Activated naive CD4-positive, alpha-beta T cell treated with anti-CD3 and anti-CD28 coated beads, Interleukin-2, amount 50 U/mL, for 16 hours (primary cell): ENCODE measurements at places on chromosomes 6 and 20.

DNA sequence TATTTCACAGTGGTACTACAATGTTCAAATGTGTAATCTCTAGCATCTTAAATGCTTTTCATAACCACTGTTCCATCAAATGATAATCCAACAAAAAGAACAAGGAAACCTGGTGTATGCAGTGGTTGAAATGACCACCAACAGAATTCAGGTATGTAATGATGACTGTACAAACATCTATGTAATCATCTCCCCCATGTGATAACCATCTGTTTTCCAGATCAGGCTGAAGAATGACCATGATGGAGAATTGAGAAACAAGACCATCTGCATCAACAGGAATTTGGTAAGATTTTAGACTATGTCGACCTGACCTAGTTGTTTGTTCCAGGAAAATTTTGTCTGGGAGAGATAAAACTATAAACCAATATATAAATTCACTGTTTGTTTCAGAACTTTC is 81.3 kb upstream of the ASCC3 start:
- DNase-seq = no peak

GRCh38 chr20:35615667-35616464 is at the start of gene SPAG4:
Gene SPAG4, plus strand, starts transcription at chr20:35615829. Its CDS starts 175 bp downstream, at chr20:35616004.
- DNase-seq = peak; percentile 100

DNA sequence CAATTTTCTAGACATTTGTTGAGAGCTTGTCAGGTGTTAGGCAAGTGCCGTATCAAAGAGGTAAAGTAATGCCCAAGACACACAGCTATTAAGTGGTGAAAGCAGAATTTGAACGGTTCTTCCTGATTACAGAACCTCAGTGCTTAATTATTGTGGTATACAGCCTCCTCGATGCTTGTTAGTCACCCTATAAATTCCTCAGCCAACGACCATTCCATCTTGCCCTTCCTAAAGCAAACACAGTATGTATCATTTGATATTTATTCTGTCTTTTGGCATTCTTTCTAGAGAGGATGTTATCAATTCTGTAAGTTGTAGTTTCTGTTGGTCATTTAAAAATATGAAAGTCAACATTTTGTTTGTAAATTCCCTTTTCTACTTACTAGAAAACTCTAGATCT is 297.8 kb upstream of the BMP2 start:
- DNase-seq = no peak

DNA sequence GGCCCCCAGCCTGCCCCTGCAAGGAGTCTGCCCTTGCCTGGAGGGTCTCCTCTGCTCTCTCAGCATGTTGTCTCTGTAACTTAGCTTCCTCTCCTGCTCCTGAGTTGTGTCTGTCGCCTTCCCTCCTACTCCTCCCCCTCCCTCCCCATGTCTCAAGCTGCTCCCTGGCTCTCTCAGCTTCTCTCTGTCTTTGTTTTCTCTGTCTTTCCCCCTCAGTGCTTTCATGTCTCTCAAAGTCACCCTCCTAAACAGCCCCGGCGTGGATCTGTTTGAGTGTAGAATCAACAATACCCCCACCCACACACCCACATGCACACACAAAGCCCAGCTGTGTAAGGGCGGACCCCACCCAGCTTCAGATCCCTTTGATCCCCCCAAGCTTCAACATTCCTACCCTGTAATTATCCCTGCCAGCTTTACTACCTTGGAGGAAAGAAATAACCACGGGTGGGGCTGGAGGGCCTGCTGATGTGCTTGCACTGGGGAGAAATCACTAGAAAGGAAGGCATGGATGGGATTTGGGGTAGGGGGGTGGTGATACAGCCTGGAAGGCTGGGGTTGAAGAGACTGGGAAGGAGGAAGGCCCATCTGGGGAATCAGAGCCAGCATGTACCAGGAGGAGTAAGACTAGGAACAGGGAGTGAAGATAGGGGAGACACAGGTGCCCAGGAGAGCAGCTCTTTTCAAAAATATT is 1.0 kb upstream of the LY6G6D start:
- no peak for DNase-seq

GRCh38 chr20:53495398-53496092 is 98.1 kb downstream of the ZNF217 start:
- DNase-seq = no peak

GRCh38 chr6:13368079-13368730 is 39.9 kb upstream of the TBC1D7 start:
- no peak for DNase-seq

GRCh38 chr6:24680582-24680981 is 13.7 kb downstream of the ACOT13 start:
- no peak for DNase-seq

- DNase-seq = no peak
These were observed 94.5 kb downstream of the PKHD1 start for GRCh38 chr6:51992876-51993275.

- no peak for DNase-seq
These were observed 6.3 kb downstream of the EBF4 start for GRCh38 chr20:2698912-2699311.

GRCh38 chr20:47334022-47334551 is 22.4 kb downstream of the ZMYND8 start:
- DNase-seq = no peak

DNA sequence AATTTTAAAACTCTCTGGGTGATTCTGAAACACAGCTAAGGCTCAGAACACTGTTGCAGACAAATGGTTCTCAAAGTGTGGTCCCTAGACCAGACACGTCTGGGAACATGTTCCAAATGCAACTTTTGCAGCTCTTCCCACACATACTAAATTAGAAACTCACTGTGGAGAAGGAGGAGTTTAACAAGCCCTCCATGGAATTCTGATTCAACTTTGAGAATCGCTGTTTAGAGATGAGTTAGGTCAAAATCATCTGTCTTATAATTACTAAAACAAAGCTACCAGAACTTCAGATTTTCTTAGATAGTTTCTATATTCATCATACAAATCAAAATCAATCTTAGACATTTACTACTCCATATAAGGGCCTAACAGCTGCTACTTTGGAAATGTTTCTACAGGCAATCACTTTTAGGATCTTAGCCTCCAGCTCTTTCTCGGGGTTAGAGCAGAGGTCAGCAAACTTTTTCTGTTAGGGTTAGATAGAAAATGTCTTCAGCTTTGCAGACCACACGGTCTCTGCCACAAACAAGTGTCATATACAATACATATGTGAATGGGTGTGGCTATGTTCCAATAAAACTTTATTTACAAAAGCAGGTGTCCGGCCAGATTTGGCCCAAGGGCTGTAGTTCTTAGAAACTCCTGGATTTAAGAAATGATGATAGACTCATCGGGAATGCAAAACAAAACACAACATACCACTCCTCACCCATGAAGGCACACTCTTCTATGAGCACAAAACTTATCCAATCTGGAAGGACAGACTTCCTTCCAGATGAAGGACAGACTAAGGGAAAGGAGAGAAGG is 50.0 kb upstream of the ARHGAP18 start:
- no peak for DNase-seq

GRCh38 chr6:166618251-166618650 is 8.8 kb downstream of the RPS6KA2 start:
- no peak for DNase-seq

GRCh38 chr6:117267054-117267347 is 1.6 kb downstream of the VGLL2 start:
- no peak for DNase-seq

DNA sequence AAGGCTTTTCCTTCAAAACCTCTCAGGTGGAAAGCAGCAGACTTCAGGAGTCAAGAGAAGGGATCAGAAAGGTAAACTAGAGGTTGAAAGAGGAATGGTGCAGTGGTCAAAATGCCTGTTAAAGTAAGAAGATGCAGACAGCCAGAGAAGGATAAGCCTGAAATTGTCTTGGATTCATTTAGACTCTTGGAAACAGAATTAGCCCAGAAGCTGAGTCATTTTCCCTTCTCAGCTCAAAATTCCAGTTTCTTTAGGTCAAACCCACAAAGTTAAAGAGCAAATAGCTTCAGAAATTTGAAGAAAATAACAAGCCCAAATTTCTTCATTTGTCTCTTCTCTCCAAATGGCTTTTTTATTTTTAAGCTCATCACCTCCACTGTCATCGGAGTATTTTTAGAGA is 73.9 kb downstream of the DHX35 start:
- DNase-seq = no peak

DNA sequence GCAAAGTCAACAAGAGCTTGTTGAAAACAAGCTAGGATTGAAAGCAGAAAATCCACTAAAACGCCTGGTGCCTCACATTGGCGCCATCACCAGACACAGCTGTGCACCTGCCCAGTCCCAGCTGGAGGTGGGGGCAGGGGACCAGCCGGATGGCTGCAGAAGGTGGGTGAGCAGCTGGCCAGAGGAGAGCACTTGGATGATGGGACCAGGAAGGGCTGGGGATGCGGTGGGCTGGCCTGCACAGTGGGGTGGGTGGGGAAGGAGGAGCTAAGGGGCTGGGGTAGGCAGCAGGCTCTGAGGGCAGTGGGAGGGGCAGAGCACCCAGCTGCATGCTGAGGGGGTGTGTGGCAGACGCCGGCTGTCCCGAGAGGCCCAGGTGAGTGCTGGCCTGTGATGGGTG is 7.1 kb downstream of the CABLES2 start:
- DNase-seq = no peak

DNA sequence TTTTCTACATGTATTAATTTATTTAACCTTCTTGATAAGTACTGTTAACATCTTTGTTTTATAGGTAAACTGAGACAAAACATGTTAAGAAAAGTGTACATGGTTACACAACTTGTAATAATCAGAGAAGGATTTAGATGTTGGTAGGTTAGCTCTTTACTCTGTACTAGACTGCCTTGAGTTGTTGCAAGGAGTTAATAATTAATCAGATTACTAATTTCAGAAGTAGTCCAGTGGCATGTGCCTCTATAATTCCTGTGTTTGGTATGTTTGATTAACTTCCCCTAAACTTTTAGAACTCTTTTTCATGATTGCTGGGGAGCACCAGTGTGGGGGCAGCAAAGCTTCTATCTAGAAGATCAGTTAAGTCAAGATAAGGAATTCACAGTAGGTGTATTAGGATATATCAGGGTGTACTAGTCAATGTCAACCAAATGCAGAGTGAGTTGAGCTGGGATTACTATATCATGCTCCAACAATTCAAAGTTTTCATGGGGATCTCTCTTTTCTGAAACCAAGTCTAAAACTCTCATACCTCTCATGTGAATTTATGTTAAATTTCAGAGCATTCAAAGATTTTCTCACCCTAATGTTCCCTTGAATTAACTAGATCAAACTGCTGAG is 129.7 kb upstream of the AHI1 start:
- DNase-seq = no peak

DNA sequence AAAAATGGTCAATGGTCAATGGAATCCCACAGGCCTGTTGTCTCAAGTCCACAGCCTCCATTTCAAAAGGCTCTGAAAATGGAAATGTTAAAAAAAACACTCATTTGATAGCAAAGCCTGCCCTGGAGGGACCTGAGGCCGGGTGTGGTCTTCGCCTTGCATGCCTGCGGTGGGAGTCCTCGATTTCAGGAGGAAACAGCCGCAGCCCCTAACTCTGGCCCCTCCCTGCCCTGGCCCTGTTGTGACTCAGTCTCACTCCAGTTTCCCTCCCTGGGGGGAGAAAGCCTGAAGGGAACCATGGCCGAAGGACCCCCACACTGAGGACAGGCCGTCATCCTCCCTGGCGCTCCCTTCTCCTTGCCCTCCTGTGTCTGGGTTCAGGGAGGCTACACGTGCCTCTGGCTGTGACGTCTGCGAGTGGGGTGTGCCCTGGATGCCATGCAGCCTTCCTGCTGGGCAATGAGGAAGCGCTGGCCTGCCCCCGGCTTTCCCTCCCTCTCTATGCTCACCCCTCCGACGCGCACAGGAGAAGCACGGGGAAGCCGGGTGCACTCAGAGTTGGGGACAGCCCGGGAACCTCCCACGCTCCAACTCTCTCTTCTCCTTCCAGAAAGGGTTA is 9.2 kb downstream of the BHLHE23 start:
- DNase-seq = no peak

GRCh38 chr6:27889628-27890444 is 22.4 kb downstream of the OR2B2 start:
- no peak for DNase-seq

GRCh38 chr6:128739112-128739511 is 143.8 kb upstream of the LAMA2 start:
- no peak for DNase-seq

DNA sequence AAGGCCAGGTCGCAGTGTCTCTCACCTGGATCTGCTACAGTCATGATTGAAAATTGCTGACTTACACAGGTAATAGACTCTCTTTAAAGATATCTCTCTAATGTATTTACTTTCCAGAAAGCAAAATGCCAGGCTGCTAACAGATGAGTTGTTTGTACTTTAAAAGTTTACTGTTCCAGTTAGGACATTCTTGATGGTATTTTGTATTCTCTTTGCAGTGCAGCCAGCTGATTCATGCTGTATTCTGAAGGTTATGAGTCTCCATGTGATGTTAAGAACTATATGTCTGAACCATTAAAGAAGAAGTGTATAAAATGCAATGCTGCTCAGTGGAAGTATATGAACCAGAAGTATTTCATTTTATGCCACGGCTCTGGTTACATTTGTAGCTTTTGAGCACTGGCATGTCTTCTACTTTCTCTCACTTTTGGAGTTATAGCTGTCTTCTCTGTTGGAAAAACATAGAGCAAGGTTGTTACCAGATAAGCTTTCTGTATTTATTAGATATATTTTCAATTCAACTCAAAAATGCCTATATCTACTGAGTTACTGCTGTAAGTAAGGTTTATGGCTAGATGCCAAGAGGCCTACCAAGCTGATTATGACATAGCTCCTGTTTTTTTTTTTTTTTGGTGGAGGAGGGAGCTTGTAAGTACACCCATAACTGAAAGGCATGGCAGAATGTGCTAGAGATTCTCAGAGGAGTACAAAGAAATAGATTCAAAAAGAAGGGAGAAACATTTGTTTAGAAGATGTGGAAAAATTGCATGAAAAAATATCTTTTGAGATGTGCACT is 130.5 kb upstream of the MAN1A1 start:
- DNase-seq = no peak

GRCh38 chr6:168226061-168226752 is 93.4 kb downstream of the DACT2 start:
- no peak for DNase-seq

- no peak for DNase-seq
These were observed 91.0 kb downstream of the SCP2D1 start for GRCh38 chr20:18904624-18905023.

- DNase-seq = no peak
These were observed 18.1 kb downstream of the PRKN start for GRCh38 chr6:162709431-162709830.

DNA sequence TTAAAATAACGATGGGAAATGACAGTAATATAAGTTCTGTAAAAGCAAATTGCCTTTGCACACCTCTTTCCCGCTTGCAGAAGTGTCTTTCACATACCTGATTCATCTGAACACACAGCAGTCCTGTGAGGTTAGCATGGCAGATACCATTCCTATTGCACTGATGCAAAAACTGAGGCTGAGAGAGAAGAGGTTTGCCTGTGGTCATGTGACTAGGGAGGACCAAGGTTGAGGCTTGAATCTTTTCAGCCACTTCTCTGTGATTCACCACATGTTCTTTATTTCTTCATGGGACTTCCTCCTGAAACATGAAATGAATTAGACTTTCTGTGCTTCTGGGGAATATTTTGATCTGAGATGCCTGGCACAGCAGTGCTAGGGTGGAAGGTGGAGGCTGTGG is 92.9 kb downstream of the VEGFA start:
- DNase-seq = no peak

GRCh38 chr6:87706187-87706966 is 4.3 kb upstream of the AKIRIN2 start:
- no peak for DNase-seq
